ENCODE measurements at places on chromosomes 2 and 18. TPM values are rescaled to one million over a fixed set of nuclear protein-coding genes. Genes with fewer than 3 reads are reported as not detected.

DNA sequence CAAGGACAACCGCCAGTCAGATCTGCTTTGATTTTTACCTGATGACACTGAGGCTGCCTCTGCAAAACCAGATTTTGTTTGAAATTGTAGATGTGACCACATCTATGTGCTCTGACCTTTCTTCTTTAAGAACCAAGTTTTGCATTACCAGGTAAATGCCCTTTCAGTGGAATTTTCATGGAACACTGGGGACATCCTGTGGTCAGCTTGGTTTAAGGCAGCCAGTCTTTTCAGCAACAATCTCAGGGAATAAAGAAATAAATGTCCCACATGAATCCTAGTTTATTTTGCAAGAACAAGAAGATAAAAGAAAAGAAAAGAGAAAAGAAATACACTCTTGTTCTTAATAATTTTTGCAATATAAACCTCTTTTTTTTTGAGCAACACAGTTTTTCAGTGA is 90.6 kb downstream of the POU3F3 start:
- no peak for DNase-seq

DNA sequence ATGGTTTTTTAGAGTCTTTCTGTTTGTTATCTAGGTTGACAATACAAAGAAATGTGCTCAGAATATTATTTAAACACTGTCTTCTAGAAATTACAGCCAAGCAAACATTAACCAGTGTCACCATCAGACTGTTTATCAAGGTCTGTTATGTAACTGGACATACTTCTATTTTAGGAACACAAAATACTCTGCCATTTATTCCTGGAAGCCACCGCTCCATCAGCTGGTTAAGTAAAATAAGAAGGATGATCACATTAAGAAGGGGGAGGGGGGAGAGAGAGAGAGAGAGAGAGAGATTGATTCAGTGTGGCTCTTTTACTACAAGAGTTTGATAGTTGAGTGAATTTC is 47.9 kb downstream of the MBP start:
- no peak for DNase-seq

DNA sequence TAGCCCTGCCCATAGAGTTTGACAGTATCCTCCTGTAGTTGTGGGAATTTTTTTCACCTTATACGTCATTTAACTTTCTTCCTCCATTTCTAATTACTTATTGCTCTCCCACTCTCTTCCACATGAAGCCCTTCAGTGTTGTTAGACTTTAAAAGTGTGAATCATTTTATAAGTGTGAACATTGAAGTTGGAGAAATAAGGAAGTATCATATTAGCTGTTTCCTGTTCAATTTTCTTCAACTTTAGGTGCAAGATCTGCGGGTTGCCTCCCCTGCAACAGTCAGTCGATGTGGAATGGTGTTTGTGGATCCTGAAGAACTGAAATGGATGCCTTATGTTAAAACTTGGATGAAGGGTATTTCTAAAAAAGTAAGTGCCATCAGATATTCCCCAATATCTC is 138.1 kb downstream of the DNAH6 start:
- DNase-seq, result no peak

DNA sequence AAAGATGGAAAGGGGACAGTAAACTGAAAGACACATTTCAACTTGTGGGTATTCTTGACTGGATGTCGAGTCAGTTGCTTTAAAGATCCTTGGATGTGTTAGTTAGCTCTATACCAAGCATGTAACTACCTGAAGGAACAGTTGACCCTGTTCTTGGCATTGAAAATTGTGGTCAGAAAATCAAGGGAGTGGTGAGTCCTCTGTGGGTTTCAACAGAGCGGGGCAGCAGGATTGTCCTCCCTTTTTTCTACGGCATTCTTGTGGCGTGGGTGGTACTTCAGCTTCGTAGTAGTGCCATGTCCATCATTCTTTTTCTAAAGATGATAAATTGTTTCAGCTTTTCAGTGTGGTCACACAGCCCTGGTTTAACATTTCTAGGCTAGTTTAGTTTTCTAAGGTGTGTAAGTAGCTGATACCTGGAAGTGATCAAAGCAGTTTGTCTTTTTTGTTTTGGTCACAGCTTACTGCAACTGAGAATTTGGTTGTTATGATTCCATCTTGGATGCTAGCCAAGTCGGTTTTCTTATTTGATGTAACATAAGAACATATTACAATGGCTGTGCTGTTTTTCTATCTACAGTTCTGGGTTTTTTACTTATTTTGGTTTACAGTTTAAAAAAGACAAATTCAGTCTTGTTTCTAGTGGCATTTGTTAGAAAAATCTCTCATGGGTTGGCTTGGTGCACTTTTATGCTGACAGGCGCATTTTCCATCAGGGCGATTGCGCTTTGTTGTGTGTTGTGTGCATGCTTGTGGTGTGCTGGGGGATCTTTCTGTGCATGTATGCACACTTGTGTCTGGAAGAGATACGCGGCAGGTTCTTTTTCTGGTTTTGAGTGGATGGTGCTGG is 84.7 kb downstream of the ZNF407 start:
- DNase-seq, result no peak

DNA sequence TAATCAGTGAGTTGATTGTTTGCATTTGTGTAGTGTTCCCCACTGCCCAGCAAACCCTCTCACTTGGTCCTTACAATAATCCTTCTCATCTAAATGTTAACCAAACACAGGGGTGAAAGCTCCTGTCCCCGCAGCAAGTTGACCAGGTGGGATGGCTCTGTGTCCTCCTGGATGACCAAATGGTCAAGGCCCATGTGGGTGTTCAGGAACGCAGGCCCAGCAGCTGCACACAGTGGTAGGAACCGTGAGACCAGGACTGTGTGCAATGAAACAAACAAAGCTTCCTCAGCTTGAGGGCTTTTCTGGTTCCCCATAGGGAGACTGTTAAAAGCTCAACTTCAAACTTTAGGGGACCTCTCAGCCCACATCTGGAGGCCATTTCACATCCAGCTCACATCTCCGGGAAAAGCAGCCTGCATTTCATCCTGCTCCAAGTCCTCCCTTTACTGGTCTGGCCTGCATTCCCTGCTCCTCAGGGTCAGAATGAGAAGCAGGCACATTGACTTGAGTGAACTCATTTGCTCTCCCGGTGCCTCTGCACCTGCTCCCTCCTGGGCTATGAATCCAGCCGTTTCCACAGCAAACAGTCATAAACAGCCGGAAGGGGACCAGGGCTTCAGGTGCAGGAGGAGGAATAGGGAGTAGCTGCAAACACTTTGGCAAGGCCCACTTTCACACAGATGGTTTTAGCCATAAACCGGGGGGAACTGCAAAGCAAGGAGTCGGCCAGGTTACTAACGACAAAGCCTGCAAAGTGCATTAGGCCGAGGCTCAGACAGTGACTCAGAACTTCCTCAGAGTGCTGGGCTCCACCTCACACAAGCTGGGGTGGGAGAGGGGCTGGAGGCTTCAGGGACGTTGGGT is 144.7 kb downstream of the CAPN13 start:
- DNase-seq, result no peak

DNA sequence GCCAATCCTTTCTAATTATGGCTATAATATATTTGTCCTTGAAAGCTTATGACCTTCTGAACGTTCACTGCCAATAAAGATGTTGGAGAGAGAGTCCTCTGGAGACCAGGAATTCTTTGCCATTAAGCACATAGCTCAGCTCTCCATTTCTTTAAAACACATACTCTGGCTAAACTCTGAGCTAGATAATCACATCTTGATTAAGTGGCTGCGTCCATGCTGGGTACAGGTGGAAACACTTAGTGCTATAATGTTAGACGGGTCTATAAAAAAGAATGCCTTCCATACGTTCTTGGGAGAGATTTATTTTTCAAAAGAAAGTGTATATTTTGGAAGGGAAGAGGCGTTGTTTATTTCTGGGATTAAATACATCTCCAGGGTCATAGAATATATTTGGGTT is 314.5 kb downstream of the LPIN1 start:
- DNase-seq, result no peak

DNA sequence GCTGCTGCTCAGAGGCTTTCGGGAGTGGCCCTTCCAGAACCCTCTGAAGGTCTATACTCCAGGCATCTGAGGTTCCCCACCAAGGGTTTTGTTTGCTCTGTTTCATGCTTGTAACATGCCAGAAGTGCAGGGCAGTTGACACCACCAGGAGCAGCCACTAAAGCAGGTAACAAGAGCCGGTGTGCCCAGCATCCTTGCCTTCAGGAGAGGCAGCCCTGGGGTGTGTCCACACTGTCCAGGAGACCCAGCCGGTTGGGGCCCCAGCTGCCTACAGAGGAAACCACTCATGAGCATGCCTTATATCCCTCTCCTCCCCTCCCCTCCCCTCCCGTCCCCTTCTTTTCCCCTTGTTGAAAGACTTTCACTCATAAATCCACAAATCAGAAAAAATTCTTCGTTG is 93.1 kb downstream of the CD8B2 start:
- no peak for DNase-seq

GRCh38 chr2:64246962-64247361 is 102.7 kb upstream of the PELI1 start:
- DNase-seq, result no peak

DNA sequence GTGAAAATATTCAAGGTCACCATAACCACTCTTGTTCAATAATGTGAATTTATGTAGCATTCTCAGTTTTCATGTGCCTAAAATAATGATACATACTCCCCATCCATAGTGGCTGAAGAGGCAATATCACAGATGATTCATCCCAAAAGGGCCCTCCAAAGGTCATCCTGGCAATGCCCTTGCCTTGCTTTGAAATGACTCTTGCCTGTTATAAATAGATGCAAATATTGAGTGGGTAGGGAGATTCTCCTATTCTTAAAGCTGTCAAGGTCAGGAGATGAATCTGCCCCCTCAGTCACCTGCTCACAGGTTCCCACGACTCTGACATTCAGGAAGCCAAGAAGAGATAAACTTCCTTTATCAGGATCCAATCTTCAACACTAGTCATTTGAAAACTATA is 490.5 kb downstream of the TNS1 start:
- DNase-seq, result no peak

- no peak for DNase-seq
Measured at GRCh38 chr2:135230150-135230549, 178.1 kb downstream of the RAB3GAP1 start.

DNA sequence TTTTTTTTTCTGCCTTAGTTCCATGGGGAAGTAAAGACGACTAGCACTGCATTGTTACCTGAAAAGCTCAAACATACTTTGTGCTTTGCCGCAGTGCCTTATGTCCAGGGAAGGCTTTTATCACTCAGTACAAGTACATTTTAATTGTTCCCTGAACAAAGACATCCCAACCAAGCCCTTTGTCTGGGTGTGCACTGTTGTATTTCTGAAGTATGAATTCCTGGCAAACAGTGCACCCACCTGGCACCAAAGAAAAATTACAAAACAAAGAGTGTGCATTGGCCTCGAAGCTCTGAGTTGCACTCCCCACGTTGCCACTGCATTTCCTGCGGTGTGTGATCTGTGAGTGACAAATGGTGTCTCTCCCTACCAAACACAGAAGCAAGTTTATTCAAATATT is 858.5 kb upstream of the PIK3C3 start:
- no peak for DNase-seq

The DPP4 gene
- total RNA-seq, result not detected

The HRH4 gene
- total RNA-seq, result not detected

The SF3B1 gene
- 157 TPM for total RNA-seq

The CRYGD gene
- total RNA-seq, result not detected
